Activated CD4-positive, alpha-beta T cell treated with anti-CD3 and anti-CD28 coated beads for 24 hours (primary cell): ENCODE measurements at places on chromosomes 16 and 17.

DNA sequence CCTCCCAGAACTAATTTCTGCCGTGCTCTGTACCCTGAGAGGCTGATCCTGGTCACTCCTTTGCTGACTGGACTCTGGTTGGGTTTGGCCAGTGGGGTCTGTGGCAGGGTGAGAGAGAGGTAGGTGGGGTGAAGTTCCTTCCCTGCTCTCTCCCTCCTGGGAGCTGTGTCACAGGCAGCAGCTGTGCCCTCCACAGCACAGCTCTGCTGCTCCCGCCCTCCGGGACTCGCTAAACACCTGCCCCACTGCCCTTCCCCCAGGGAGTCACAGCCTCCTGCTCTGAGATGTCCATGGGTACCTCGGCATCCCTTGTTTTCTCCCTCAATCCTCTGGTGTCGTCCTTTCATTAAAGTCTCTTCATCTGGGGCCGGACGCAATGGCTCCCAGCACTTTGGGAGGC lies 66.4 kb downstream of the SRCIN1 start:
- no peak for DNase-seq

- DNase-seq = no peak
Measured at GRCh38 chr17:80372922-80373570, 41.9 kb upstream of the ENDOV start.

DNA sequence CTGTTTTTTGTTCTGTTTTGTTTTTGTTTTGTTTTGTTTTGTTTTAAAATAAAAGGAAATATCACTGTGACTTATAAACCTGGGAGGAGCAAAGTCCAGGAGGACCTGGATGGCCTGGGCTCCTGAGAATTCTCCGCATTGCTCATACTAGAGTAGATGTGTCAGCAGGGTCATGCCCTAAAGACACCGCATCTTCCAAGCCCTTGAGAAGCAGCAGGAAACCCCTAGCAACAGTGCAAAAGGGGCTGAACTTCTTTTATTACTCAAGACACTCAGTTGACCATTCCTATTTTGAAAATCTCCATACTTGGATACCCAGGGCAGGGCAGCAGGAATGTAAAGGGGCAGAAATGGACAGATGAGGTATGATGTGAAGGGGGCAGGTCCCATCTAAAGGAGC lies 51.8 kb downstream of the SYT17 start:
- DNase-seq = no peak

GRCh38 chr16:83205896-83206295 lies 579.1 kb downstream of the CDH13 start:
- DNase-seq = no peak

- no peak for DNase-seq
Measured at GRCh38 chr16:78306361-78306760, 206.9 kb downstream of the WWOX start.

GRCh38 chr17:4519361-4519788 lies 20.7 kb downstream of the SPNS2 start:
- DNase-seq = no peak

GRCh38 chr17:29590411-29591145 lies 1.1 kb upstream of the GIT1 start:
- no peak for DNase-seq

DNA sequence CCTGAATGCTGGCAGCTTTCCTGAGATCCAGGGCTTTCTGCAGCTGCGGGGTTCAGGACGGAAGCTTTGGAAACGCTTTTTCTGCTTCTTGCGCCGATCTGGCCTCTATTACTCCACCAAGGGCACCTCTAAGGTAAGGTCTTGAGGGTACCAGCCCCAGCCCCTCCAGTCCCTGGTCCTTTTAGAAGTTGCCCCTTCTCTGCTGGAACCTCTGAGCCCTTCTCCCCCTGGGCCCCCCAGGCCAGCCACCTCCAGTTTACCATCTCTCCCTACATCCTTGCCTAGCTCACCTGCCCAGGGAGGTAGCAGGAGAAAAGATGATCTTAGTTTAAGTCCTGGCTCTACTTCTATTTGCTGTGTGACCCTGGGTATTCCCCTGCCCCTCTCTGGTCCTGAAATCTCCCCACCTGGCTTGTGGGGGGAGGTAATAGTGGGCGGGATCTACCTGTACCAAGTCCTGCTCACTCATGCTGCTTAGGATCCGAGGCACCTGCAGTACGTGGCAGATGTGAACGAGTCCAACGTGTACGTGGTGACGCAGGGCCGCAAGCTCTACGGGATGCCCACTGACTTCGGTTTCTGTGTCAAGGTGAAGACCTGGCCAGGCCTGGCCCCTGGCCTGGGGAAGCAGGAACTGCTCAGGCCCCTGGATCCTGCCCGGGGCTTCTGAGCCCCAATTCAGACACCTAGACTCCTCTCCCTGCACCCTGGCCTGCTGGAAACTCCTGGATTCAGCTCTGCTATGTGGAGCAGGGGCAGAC lies 6.5 kb downstream of the GRB7 start:
- DNase-seq = no peak

DNA sequence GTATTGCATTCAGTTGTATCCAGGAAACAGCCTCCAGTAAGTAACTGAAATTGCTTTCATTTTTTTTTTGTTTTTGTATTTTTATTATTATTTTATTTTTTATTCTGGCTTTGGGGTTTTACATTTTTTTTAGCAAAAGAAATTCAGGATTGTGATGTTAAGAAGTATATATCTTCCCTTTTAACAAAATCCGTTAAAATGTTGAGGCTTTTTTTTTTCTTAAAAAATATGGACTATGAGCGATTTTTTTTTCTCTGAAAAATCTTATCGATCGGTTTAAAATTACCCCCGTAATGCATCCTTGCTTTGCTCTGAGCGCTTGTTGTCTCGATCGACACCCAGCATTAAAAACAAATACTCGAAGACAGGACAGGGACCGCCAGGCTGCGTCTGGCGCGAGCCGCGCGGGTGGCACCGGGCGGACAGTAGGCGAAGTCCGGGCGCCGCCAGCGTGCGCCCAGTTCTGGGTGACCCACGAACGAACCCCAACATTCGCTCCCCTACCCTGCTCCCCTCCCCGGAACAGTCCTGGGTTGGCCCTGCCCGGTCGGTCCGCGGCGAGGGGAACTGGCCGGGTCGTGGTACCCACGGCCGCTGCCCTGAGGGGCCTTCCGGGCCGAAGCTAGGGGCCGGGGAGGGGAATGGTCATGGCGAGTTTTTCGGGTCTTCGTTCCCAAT lies 482 bp downstream of the BAHCC1 start:
- DNase-seq = no peak

- no peak for DNase-seq
Measured at GRCh38 chr17:31857920-31858641, 963 bp downstream of the COPRS start.

DNA sequence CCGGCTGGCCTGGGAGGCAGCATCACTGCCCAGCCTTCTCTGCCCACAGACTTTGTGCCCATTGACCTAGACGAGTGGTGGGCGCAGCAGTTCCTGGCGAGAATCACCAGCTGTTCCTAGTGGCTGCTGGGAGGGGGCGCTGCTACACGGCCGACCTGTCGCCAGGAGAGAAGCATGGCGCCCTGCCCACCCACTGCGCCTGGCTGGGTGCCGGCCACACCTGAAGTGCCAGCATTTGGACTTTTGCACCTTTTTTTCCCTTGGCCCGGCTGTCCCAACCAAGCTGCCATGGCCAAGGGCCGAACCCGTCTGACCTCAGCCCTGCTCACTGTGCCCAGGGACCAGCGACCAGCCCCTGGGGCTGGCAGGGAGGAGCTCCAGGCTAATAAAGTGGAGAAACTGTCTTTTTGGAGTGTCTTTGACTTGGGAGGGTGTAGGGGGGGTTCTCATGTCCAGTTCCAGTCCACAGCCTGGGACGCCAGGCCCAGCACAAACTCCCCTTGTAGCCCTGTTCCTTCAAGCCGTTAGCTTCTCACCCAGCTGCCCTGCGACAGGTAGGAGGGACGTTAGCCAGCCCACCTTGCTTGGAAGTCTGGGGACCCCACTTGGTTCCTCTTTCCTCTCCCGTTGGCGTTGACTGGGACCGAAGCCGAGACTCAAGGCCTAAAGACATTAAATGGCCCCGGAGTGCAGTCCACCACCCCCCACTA lies 939 bp upstream of the WDR90 start:
- peak; percentile 44 for DNase-seq

GRCh38 chr16:19688396-19689024 lies 29.5 kb downstream of the KNOP1 start:
- no peak for DNase-seq

DNA sequence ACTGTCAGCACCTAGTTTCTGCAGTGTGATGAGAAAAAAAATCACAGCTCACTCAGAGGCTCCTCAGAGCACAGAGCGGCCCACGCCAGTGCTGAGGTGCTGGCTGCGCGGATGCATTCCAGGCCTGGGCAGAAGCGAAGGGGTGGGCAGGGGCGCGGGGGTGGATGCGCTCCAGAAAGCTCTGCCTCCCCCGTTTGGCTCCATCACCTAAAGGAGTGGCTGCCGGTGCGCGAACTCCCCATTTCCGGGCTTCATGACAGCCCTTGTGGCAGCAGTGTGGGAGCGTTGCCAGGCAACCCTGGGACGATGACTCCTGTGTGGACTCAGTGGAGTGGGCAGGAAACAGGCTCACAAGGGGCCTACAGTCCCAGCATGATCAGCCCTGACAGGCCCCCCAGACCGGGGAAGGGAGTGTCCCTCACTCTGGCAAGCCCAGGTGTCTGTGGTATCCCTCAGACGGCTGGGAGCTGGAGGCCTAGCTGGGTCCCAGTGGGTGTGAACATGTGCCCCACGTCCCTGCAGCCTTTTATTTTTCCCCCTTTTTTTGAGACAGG lies 32.8 kb upstream of the NUDT16L1 start:
- peak; percentile 72 for DNase-seq

DNA sequence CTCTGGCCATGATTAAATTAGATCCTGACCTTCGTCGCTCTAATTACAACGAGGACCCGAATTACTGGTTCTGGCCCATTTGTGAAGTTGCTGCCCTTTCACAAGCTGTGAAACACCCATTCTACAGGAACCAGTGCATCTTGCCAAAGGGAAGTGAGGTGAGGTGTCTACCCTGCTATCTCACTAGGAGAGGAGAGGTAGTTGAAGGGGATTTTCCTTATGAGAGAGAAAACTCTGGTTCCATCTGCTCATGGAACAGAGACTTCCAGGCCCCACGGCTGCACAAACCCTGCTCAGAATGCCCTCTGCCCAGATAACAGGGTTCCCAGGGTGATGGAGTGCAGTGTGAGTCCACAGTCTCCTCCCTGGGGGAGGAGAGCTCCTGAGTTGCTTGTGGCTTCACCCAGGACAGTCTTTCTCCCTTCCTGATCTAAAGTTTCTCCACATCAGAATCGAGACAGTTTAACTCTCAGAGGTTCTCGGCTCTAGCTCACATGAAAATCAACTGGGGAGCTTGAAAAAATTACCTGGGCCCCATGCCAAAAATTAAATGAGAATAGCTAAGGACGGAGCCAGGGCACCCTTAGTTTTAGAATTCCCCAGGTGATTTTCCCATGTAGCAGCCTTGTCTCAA lies 7.8 kb upstream of the SSTR2 start:
- no peak for DNase-seq

DNA sequence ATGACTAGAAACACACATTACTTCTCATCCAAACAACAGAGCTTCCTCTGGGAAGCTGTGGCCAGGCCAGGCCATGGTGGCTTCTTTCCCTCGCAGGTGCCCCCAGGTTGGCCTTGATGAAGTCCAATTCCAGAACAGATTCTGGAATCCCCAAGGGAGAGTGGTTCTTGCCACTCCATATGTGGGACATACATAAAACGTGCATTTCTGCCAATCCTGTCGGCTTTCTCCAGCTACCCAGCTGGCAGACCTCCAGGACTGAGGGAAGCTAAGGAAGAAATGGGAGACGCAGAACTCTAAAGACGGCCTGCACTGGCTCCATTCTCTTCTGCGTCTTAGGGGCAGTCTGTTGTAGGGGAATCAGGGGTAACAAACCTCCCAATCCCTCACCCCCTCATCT lies 219.2 kb upstream of the CDH5 start:
- no peak for DNase-seq

- no peak for DNase-seq
Measured at GRCh38 chr17:82116246-82116645, 18.2 kb upstream of the FASN start.

DNA sequence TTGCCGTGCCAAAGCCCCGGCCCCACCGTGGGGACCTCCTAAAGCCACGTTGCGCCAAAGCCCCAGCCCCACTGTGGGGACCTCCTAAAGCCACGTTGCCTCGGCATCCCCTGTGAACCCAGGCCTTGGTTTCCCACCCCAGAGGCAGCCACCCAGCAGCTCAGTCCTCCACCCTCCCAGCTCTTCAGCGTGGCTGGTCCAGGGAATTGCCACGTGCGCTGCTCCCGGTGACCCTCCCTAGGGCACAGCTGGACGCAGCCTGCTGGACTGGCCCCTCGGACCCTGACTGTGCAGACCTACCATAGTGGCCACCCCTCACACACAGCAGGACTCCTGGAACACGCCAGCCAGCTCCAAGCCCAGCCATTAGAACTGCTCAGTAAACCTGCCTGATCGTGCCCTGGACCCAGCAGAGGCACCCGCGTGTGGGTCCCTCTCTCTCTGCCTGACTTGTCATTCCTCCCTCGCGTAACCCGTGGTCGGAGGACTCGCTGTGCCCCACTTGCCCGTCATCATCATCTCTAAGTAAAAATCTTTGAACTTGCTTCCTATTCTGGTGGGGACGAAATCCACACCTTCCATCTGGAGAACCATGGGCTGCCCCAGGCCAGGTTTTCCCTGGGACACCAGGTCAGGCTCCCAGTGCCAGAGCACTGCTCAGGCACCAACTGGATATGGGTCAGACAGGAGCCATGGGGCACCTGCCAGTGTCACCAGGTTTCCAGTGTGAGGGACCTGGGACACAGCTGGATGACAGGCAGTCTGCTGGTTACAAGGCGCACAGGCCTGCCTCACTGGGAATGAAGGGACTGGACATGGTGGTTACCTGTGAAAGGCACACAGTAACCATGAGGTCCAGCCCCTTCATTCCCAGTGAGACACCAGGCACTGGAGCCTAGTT lies 5.6 kb downstream of the CIAO3 start:
- DNase-seq = no peak

DNA sequence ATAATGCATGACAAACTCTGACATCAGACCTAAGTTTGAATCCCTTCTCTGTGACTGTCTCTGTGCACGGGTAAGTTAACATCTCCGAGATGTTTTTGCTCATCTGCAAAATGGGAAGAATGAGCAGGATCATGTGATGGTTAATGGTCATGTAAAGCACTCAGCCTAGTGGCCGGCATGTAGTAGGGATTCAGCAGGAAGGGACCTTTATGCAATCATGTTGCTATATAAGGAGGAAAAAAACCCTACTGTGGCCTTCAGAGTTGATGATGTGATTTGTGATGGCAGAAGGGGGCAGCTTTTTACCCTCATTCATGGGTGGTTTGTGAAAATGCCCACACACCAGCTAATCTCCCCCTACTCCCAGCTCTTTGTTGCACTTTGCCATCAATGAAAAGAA lies 24.1 kb downstream of the CLEC16A start:
- DNase-seq = no peak

- no peak for DNase-seq
Measured at GRCh38 chr17:75130632-75131277, 787 bp downstream of the NT5C start.
